ENCODE measurements at places on chromosomes 5 and 9.

DNA sequence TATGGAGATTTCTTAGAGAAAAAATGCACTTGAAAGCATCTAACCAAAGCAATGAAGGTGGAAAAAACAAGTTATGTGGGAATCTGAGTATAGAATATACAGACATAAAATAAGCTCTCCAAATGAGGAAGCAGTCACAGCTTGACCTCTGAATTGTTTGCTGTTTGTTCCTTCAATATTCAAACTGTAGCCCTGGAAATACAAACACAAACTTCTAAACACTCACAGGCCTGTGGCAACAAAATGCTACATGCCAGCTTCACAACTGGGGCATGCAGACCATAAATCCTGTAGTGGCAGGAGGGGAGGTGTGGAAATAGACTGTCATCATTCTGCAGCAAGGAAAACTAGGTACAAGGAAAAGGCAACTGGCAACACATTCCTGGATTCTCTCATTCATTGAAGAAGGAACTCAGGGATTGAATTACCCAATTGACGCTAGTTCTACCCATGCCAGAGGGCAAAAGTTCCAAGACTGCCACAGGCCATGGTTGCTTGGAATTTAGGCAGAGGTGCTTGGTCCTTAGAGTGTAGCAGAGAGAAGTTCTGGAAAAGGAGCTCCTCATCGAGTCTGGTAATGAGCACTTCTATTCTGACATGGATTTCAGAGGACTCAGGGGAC, 349.6 kb downstream of the PDE4D start:
- no peak for DNase-seq

- no peak for DNase-seq
Measured at GRCh38 chr5:142015781-142016533, 3.1 kb upstream of the GNPDA1 start.

DNA sequence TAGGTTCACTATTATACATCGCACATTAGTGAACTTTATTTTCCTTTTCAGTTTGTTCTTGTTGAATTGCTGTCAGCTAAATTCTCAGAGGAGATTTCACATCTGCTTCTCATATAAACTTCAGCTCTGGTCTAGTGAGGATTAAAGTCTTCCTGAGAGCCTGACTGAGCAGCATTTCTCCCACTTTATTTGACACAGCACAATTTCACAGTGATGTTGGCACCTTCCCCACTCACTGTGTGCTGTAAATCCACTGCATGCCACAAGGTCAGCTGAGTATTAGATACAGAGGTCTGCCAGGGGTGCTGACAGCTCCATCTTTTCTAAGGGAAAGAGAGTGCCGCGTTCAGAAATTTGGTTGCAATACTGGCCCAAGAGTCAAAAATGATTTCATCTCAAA, 567.4 kb downstream of the PRR16 start:
- DNase-seq: no peak

GRCh38 chr9:70065572-70065971, 21.9 kb downstream of the MAMDC2 start:
- no peak for DNase-seq

DNA sequence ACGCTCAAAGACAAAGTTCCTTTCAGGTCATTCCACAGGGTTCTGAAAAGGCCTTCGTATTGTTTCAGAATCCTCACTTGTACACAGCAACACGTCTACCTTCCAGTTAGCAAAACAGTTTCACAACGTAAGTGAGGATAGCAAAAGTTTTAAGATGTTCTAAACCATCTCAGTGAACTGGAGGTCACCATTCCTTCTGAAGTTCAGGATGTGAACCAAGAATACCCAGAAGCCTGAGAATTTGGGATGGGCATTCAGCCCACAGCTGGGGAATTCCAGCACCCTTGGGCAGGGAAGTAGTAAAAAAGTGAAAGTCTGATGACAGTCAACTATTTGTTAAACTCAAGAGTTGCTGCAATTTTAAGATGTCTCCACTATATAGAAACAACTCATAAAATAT, 224.5 kb downstream of the BNC2 start:
- DNase-seq: no peak

- DNase-seq: no peak
Measured at GRCh38 chr9:99222416-99223270, 561 bp downstream of the SEC61B start.

- DNase-seq: no peak
Measured at GRCh38 chr9:35599763-35600604, 5.1 kb upstream of the TESK1 start.

GRCh38 chr9:123604861-123605260, 248.9 kb downstream of the CRB2 start:
- no peak for DNase-seq

DNA sequence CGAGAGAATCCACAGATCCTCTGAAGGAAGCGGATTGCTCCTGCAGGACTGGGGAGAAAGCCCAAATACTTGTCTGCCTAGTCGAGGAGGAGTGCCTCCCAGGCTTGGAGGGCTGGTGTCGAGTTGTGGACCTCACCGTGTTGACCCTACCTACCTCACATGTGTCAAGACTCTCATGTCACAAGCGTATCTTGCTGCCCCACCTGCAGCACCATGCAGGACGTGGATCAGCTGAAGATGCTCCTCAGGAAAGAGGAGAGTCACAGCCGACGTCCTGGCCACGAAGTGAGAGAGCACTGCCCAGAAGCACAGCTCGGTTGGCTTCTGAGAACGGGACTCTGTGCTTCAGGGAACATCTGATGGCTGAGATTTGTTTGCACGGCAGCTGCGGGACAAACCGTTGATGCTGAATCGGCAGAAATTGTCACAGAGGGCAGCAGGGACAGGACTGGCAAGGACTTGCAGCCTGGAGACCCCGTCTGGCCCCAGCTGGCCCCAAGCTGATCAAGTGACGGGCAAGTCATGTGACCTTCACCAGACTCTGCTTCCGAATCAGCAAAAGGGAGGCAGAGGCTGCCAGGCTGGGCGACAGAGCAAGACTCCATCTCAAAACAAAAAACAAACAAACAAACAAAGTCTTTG, 119.1 kb upstream of the ITGA1 start:
- no peak for DNase-seq

- DNase-seq: no peak
Measured at GRCh38 chr5:119285070-119285916, 70.5 kb upstream of the TNFAIP8 start.

DNA sequence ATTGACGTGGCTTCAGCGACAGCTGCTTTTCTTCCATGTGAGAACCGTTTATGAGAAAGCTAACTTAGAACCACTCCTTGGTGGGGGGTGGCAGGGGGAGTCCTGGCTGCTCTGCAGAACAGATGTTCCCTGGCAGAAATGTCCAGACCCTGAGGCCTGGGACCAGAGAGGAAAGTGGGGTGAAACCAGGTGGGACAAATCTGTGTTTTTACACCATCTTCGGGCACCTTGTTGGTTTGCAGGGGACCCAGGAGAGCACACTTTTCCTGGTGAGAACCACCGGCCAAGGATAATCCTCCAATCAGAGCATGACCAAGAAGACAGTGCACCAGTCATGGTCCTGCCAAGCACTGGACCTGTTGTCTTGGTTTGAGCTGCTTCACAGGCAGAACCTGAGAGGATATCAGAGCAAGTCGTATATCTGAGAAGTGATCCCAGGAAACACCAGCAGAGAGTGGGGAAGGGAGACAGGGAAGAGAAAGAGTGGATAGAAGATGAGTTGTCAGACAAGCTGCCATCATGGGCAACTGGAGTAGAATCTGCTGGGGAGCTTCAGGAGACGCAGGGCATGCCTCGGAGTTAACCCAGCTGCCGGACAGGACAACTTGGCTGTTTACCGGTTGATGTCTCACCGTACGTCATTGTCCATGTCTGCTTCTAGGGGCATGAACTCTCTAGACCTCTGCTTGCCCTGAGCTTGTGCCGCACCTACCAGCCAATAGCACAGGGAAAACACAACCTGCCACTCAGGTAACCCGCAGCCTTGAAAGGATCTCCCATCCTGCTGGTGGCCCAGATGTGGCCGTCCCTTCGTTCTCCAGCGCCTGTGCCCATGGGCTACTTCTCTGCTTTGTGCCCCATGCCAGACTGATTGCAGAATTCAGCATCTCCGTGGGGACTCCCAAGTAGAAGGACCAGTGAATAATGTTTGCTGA, 178.4 kb upstream of the MVB12B start:
- DNase-seq: no peak

DNA sequence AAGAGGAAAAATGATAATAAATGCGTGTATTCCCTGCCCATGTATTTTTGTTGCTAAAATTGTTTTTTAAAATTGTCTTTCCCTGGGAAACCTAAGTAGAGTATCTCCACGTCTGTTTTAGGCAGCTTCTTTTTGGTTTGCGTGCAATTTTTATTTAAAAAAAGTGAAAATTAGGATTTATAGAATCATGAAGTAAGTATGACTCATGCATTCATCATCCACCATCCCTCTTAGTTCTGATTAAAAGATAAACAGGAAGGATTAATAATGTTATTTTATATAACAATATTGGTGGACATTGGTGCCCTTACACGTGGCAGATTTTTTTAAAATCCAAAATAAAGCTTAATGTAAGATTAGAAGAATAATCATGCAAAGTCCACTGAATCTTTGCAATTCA, 358.7 kb downstream of the MED10 start:
- DNase-seq: no peak

DNA sequence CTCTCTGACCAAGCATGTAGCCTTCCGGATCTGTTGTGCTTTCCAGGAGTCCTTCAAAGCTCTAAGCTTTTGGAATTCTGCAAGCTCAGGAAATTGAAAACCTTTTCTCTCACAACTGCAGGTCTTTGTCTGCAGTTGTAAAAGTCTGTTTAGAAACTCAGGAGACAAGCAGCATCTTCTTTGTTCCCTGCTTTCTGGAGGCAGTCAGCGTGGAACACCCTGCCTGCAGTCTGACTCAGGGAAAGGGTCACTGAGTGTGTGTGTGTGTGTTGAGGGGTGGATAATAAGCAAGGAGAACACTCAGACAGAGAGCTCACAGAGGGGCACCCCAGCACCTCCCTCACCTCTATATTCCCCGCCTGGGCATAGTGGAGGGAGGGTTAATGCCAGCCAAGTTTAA, 29.1 kb downstream of the KCNIP1 start:
- no peak for DNase-seq

DNA sequence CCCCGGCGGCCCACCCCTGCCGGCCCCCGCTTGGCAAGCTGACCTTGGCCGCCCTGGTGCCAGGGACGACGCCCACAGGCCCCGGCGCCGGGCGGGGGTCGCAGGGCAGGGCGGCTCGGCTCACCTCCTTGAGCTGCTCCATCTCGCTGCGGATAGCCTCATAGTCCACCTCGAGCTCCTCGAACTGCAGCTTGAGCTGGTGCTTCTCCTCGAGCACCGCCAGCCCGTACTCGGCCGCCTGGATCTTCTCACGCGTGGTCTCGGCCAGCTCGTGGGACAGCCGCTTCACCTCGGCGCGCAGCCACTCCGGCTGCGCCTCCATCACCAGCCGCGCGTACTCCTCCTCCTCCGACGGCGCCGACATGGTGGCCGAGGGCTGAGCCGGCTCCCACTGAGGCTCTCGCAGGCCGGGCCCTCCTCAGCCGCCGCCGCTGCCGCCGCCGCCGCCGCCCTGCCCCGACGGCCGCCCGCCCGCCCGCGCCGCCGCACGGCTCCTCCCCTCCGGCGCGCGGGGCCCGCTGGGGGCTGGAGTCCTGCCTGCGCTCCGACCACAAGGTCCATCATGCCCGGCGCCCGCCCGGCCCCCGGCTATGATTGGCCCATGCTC, at the start of gene BICD2:
Gene BICD2 (minus strand): TSS at position 453 of the 607 bp plus-strand sequence. CDS start 89 bp downstream, at position 364.
- DNase-seq: peak; percentile 100

DNA sequence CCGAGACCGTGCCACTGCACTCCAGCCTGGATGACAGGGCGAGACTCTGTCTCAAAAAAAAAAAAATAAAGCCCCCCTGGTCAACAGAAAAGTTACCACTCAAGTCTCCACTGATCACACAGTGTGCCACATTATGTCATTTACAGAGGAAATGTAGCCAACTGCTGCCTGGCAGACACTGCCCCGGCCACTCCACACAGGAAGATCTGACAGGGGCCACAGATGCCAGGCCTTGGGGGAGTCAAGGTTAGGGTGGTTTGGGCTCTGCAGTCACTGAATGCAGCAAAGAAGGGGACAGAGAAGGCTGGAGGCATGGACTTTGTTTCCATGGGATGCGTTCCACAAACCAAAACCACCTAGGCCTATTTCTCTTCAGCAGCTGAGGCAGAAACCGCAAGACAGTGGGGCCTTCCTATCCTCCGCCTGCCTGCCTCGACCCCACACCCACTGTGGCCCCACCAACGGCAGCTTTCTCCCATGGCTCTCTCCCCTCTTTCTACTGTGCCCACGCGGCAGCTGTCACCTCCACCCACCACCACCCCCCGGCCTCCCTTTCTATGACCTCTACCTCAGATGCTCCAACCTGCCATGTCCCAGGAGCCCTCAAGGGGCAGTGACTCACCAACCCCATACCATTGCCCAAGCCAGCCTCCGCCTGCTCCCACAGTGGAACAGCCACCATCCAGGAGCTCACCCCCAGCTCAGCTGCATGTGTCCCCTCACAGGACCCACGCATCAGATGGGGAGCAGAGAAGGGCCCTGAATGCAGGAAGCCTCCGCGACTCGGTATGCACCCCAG, 12.4 kb downstream of the IPPK start:
- DNase-seq: no peak

Measured in GM20000 (cell line).